IPS DF 6.9 (cell line): ENCODE measurements at places on chromosomes 3 and 15.

DNA sequence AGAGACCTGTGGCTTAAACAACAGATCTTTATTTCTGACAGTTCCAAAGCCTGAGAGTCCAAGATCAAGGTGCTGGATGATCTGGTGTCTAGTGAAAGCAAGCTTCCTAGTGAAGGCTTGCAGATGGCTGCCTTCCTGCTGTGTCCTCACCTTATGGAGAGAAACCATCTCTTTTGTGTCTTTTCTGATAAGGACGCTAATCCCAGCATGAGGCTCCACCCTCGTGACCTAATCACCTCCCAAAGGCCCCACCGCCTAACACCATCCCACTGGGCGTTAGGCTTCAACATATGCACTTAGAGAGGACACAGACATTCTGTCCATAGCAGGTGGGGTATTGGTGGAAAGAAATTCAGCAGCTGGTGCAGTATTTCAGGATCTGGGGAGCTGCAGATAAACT lies 19.8 kb upstream of the LYSMD4 start:
- no peak for DNase-seq
- no peaks in the 10 kb centered on the region for H3K27me3 ChIP-seq
- H3K36me3 ChIP-seq: no peaks in the 10 kb centered on the region
- H3K4me3 ChIP-seq: no peak overlapping the region
- H3K4me1 ChIP-seq: no peaks in the 10 kb centered on the region

- no peaks in the 10 kb centered on the region for H3K4me1 ChIP-seq
- no peak overlapping the region for H3K4me3 ChIP-seq
- no peaks in the 10 kb centered on the region for H3K36me3 ChIP-seq
- no peak overlapping the region for H3K27ac ChIP-seq
- H3K27me3 ChIP-seq: no peaks in the 10 kb centered on the region
- no peak for DNase-seq
Measured at GRCh38 chr15:49823987-49824774, 203.3 kb downstream of the DTWD1 start.

GRCh38 chr3:188034989-188035388 lies 119.0 kb upstream of the LPP start:
- no peak for DNase-seq
- no peaks in the 10 kb centered on the region for H3K36me3 ChIP-seq
- no peak overlapping the region for H3K27ac ChIP-seq
- no peak overlapping the region for H3K4me3 ChIP-seq
- H3K27me3 ChIP-seq: no peaks in the 10 kb centered on the region
- no peaks in the 10 kb centered on the region for H3K4me1 ChIP-seq

DNA sequence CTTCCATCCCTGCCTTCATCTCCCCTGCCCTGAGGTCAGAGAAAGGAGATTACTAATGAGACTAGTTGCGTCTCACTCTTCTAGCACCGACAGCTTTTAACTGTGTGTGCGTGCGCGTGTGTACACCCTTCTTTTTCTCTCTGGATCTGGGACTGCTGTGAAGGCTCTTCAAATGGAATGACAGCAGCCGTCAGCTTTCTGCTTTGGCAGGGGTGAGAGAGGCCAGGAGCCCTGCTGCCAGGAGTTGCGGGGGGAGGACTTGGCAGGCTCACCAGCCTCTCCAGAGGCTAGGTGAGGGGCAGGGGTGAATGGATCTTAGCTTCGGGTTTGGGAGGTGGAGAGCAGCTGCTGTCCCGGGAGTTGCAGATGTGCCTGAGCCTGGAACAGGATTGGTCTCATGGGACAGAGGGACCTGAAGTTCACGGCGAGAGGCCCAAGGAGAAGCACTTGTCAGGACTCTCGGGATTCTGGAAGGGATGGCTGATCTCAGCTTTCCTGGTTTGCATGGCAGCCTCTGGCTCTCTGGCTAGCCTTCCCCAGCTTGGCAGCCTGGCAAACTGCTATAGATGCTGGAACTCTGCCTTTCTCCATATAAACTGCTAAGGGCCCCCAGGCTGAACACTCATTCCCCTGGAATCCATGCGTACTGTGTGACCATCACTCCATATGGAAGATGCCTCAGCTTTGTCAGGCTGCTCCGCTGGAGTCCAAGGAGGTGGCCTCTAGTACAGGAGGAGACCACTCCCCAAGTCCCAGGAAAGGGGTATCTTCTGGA lies 16.6 kb downstream of the TEX264 start:
- no peaks in the 10 kb centered on the region for H3K36me3 ChIP-seq
- peaks cover 5% of the 10 kb centered on the region for H3K4me1 ChIP-seq
- H3K4me3 ChIP-seq: no peak overlapping the region
- H3K27me3 ChIP-seq: no peaks in the 10 kb centered on the region
- DNase-seq: no peak

- no peaks in the 10 kb centered on the region for H3K36me3 ChIP-seq
- no peak for DNase-seq
- H3K4me1 ChIP-seq: peaks cover 5% of the 10 kb centered on the region
- peaks cover 20% of the 10 kb centered on the region for H3K27me3 ChIP-seq
- H3K4me3 ChIP-seq: peak overlapping the region; percentile 16; the same call in 1 of the 2 replicates
- H3K27ac ChIP-seq: no peak overlapping the region
Measured at GRCh38 chr15:59998950-59999611, 5.0 kb upstream of the FOXB1 start.

GRCh38 chr15:61195116-61196002 lies 33.7 kb downstream of the RORA start:
- 0 out of 2 replicates have a peak, but pooled peaks cover 2% of the 10 kb centered on the region for H3K4me1 ChIP-seq
- no peaks in the 10 kb centered on the region for H3K27me3 ChIP-seq
- no peak for DNase-seq
- H3K27ac ChIP-seq: no peak overlapping the region

DNA sequence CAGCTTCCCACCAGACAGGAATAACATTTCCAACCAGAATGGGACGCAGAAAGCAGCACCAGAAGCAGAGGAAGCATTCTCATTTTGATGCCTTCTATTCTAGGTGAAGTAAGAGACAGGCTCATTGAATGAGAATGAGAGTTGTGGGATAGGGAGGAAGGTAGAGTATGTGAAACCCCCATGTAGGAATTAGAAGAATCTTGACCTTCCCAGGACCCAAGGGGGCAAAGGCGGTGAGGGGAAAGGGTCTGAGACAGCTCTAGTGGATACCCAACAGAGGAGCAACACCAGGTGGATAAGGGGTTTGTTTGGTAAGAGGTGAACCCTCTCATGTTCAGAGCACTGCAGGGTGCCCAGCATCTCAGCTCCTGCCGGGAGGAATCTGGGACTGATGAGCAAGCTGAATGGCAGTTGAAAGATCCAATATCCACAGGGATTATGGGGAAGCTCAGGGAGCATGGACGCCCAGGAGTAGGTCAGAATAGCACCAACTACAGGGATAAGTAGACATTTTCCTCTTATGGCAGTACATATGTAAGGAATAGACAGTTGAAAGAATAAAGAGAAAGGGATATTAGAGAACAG lies 77.0 kb downstream of the PLCL2 start:
- H3K4me1 ChIP-seq: peaks cover 2% of the 10 kb centered on the region; the same call in 1 of the 2 replicates
- H3K36me3 ChIP-seq: no peaks in the 10 kb centered on the region
- no peak for DNase-seq
- no peak overlapping the region for H3K4me3 ChIP-seq

DNA sequence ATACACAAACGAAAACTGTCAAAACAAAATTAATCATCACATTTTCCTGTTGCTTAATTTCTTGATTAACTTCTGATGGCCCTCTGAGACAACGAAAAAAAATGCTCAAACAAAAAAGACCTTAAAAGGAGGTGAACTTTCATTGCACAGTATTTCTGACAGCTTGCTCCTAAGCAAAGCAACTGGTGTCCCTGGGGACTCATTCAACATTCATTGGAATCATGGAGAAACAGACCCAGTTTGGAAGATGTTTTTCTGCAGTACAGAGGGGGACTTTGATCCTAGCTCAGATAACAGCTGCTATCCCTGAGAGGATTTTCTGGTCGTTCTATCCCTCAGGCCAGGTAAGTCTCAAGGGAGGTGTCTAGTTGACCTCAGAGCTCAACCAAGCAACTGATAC lies 378.7 kb upstream of the ATP11B start:
- no peak overlapping the region for H3K4me3 ChIP-seq
- H3K4me1 ChIP-seq: peaks cover 3% of the 10 kb centered on the region; the same call in 1 of the 2 replicates
- no peaks in the 10 kb centered on the region for H3K27me3 ChIP-seq

DNA sequence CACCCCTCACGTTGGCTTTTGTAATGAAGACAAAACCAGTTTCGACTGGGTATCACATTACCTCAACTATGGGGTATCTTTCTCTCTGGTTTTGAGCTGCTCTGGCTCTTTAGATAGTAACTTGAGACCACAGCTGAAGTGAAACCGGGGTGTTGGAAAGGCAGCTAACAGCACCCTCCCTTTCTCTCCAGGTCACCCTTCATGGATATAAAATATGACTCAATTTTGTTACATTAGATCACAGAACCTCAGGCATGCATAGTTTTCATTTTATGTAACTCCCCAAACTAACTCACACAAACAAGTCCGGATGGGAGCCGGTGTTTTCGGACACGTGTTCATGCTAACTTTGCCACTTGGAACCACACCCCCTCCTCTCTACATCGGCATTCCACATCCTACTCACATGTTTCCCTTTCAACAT lies 90.7 kb downstream of the NR2F2 start:
- no peaks in the 10 kb centered on the region for H3K36me3 ChIP-seq
- no peak overlapping the region for H3K27ac ChIP-seq
- no peak for DNase-seq
- no peak overlapping the region for H3K4me3 ChIP-seq

GRCh38 chr15:89732451-89733172 lies 18.4 kb downstream of the MESP1 start:
- H3K36me3 ChIP-seq: no peaks in the 10 kb centered on the region
- no peak for DNase-seq
- H3K4me3 ChIP-seq: no peak overlapping the region
- H3K27me3 ChIP-seq: no peaks in the 10 kb centered on the region
- no peak overlapping the region for H3K27ac ChIP-seq

- H3K4me3 ChIP-seq: no peak overlapping the region
- no peaks in the 10 kb centered on the region for H3K27me3 ChIP-seq
- H3K27ac ChIP-seq: no peak overlapping the region
Measured at GRCh38 chr15:99631255-99631654, 65.5 kb downstream of the MEF2A start.

DNA sequence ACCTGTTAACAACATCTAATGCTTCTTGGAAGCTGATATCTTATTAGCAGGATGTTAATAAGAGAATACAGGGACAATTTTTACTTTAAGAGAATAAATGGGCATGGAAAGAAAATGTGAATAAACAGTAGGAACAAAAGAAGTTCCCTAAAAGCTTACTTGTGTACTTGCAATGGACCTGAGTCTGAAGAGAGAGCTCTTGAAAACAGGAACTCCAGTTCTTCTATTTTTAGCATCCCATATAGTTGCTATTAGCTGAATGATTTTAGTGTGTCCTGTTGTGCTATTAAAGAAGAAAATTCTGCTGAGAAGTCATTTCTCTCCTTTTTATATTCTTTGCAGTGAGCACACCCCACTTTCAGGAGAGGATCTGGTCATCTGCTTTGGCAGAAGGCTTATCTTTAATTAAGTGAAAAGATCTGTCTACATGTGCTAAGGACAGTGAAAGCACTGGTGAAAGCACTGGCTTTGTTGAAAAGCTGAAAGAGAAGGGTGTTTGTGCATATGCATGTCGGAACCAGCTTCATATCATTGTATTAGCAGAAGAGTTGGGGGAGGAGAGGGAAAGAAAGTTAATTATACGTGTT lies 1.4 kb upstream of the ST3GAL6 start:
- no peak overlapping the region for H3K27ac ChIP-seq
- H3K4me3 ChIP-seq: no peak overlapping the region
- no peaks in the 10 kb centered on the region for H3K36me3 ChIP-seq

DNA sequence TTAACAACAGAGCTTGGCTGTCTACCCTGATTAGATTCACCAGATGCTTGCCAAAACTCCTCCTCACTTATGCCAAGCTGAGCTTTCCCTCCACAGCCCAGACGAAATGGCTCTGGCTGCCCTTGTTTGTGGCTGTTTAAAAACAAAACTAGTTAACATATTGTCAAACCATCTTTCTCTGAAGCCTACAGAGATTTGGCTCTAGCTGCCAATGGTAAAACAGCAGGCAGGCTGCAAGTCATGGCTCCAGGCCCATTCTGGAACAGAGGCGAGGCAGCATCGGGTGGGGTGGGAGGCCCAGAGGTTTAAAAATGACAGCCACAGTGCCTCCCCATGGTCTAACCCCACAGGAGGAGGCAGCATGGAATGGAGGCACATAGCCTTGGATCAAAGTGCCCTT lies 75.9 kb downstream of the SCN5A start:
- no peaks in the 10 kb centered on the region for H3K4me1 ChIP-seq
- no peaks in the 10 kb centered on the region for H3K36me3 ChIP-seq
- no peak for DNase-seq

GRCh38 chr3:171606151-171606751 lies 146.0 kb upstream of the TNIK start:
- no peak overlapping the region for H3K27ac ChIP-seq
- no peaks in the 10 kb centered on the region for H3K36me3 ChIP-seq
- H3K4me3 ChIP-seq: no peak overlapping the region
- DNase-seq: no peak

DNA sequence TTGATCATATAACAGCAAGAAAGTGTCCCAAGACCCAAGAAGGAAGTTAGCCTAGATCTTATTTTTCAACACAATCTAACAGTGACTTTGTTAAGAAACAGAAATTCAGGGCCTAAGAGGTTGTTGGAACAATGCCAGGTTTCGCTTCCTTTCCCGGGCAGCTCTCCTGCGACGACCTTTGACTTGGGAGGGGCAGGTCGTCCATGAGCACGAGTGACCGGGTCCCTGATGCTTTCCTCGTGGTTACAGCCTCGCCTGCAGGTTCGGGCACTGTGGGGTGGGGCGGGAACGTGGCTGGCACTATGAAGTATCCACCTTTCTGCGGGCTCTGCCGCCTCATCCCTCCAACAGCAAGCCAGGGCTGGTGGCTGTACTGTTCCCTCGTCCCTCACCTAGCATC lies 90.1 kb upstream of the RGMA start:
- H3K4me1 ChIP-seq: peaks cover 5% of the 10 kb centered on the region; the same call in 1 of the 2 replicates
- no peak overlapping the region for H3K27ac ChIP-seq
- no peak for DNase-seq
- H3K4me3 ChIP-seq: no peak overlapping the region

DNA sequence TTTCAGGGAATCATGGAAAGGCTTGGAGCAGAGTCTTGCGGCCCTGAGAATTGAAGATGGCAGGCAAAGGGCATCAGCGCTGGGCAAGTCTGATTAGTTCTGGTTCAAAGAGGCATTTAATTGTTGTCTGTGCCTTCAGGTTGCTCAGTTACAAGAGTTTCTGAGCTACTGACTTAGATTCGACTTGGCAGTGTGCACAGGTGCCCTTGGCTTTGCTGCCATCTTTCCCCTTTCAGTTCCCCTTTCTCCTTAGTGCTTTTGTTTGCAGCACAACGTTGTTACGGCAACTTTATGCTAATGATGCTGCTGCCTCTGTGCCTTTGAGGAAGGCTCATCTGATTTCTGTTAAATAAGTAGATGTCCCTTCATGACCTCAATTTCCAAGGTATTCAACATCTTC lies 12.5 kb downstream of the P2RY14 start:
- no peaks in the 10 kb centered on the region for H3K36me3 ChIP-seq
- no peak overlapping the region for H3K27ac ChIP-seq
- DNase-seq: peak; percentile 48
- H3K4me3 ChIP-seq: no peak overlapping the region
- no peaks in the 10 kb centered on the region for H3K27me3 ChIP-seq
- H3K4me1 ChIP-seq: no peaks in the 10 kb centered on the region; the same call in 1 of the 2 replicates
